ENCODE measurements at places on chromosomes 7 and 10.
A peak's percentile ranks its signal among the peaks of the same experiment; 100 is the strongest.

DNA sequence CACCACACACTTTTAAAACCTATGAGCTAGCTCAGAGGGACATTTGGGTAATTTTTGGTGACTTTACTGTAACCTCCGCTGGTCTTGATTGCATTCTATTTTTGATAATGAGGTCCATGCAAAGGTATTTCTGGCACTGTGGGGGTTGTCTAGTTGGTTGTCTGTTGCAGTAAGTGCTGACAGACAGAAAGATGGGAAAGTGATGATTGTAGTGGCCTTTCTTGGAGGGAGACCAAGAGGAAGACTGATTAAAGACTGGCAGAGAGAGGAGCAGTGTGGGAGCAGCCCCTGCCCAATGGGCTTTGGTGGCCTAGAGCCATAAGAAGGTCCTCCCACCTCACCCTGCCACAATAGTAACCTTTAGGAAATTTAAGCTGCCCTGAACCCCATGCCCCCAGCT, 173.4 kb upstream of the CTBP2 start:
- DNase-seq, result no peak

DNA sequence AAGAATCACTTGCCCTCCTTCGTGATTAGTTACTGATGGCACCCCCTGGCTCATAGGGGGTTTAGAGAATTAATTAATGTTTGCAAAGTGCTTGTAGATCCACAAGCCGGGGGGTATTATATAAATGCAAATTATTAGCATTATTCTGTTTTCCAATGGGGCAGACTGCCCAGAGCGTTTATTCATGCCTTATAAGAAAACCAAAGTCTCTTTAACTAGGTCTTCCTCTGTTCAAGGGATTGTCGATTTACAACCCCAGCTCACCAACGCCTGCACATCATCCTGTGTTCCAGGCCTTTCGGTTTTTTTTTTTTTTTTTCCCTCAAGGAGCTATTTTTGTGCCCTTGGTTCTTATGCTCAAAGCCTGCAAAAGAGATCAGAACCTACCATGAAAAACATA, 630.7 kb downstream of the PARD3 start:
- no peak for DNase-seq

- DNase-seq, result no peak
These were observed 260.7 kb upstream of the PRKCQ start for GRCh38 chr10:6840766-6841165.

- no peak for DNase-seq
These were observed 75.6 kb upstream of the MGMT start for GRCh38 chr10:129391464-129391863.

DNA sequence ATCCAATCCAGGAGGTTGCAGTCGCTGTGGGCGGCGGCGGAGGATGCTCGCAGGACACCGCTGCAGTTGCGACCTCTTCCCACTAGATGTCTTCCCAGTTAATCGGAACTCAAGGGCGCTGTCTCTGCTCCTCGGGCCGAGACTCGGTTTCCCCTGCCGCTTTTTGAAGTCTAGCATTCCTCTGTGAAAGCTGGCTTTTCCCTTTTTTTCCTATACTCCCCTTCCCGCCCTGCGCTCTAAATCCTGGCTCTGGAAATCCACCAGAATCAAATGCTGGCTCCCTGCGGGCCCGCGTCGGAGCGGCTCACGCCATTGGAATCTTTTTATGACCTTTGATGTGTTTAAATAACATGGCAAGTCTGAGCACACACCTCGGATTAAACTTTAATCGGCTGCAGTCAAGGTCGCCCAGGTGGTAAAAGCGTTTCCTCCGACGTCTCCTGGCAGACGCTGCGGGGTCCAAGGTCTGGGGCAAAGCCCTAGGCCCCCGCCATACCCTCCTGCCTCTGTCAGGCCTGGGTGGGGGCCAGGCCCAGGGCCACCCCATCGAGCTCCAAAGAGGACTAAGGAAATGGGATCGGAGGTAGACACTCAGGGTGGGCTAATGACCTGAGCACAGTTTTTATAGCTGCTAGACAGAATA, 10.7 kb upstream of the HOXA13 start:
- peak; percentile 48 for DNase-seq

GRCh38 chr7:82840061-82840460, 322.6 kb downstream of the PCLO start:
- no peak for DNase-seq

GRCh38 chr10:11116361-11116760, 98.7 kb downstream of the CELF2 start:
- no peak for DNase-seq

DNA sequence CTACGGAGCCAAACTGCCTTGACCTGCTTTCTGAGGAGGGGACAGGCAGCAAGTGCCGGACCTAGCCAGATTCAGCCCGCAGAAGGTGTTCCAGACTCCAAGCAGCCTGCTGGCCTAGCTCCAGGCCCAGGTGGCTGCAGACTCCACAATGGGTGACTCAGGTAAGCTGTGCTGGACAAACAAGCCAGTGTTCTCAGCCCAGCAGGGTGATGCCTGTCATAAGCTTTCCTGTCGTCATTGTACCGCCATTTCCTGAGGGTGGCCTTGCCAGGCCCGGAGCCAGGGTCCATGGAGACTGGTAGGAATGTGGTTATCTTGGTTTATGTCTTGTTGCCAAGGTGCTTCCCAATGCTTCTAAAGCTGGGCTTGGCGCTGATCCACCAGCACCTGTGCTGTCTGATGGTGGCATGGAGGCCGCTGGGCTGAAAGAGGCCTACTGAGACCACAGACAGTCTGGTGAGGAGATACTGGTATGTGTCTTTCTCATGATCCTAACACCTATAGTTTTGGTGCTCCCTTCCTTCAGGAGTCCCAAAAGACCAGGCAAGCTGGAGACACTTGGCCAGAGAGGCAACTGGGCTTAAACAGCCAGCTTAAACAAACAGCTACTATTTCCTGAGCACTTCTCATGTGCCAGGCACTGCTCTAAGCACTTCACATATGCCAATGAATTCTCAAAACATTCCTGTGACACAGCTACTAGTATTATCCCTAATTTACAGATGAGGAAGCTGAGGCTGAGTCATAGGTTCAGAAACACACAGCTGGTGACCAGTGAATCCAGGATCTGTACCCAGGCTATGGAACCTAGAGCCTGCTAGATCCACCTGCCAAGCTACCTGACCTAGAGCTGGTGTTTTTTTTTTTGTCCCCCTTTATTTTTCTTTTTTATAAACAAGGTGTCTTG, 42.0 kb downstream of the ZC3HC1 start:
- no peak for DNase-seq

DNA sequence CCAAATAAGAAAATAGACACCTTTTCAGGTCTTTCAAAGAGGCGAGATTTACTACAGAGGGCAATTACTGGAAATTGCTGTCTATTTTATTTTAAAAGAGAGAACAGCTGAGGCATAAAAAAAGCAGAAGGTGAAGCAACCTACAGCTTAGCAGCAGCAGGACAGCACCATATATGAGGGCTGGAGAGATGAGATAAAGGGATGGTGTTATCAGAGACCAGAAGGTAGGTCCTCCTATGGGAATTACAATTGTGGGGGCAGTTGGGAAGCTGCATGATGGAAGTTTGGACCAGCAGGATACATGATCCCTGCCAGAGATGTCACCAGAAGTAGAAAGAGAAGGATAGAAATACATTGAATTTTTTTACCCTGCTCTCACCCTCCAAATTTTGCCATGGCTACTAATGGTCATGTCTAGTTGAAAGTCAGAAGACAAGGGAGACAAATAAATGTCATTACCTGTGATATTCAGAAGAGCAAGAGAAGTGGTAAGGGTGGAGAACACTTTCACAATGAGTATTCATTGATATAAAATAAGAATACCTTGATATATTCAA, 77.2 kb upstream of the CALCR start:
- no peak for DNase-seq

DNA sequence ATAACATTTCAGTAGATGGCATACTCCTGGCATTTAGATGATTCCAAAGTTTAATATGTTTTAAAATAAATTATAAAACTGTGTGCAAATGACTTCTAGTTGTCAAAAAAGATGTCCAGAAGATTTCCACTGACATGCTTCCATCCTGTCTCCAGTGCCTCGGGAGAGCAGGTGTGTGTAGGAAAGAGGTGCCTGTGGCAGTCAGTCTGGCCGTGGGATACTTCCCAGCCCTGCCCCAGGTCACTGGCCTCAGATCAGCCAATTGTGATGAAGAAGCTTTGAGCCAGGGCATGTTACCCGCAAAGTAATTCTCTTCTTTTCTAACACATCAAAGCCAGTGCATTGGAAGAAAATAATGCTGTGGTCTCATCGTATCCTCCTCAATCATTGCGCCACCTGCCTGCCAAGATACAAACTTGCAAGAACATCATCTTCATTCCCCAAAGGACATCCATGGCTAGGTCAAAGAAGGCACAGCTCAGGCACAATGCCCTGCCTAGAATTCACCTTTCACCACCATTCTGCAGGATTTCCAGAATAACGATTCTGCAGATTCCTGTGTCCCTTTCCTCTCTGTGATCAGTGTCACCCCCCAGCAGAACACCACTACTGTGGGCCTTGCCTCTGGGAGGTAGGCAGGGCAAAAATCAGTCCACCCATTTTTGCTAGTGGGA, 6.3 kb upstream of the KCNMA1 start:
- DNase-seq, result no peak

GRCh38 chr7:140656548-140657515, 15.9 kb upstream of the ADCK2 start:
- DNase-seq, result peak; percentile 55

GRCh38 chr10:60291344-60291930, 98.2 kb downstream of the ANK3 start:
- no peak for DNase-seq

DNA sequence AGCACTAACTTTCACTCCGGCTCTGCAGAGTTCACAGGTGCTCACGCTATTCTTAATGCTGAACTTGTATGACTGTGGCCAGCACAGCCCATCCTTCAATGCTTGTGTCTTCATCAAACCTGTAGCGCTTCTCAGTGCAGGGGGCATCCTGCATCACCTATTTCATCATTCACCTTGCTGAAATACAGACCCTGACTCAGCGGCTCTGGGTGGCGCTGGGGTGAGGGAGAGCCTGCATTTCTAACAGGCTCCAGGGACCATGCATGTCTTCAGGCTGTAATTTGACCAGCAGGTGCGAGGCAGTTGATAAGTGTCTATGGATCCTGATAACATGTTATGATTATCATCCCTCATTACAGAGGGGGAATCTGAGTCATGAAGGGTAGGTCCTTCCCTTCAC, 89.3 kb downstream of the VOPP1 start:
- DNase-seq, result no peak

GRCh38 chr10:126687121-126687606, 16.7 kb upstream of the C10orf90 start:
- DNase-seq, result no peak

- DNase-seq, result no peak
These were observed 66.0 kb upstream of the PAPSS2 start for GRCh38 chr10:87593702-87594101.

DNA sequence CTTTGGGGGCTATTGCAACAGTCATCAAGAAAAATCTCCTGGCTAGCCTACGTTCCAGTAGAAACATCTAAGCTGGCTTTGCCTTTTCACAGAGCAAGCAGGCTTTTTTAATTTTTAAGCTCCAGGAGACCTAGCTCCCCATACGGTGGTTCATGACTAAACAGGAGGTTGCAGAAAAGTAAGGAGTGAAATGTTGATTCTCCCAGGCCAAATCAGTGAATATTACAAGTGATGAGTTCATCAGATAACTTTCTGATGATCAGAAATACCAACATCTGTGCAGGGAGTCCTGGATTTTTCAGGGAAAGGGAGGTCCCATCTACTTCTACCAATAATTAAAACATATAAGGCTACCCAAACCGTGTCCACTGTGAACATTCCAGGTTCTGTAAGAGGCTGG, 477.3 kb upstream of the CELF2 start:
- no peak for DNase-seq

- DNase-seq, result no peak
These were observed 609.8 kb upstream of the MKI67 start for GRCh38 chr10:128735996-128736395.

DNA sequence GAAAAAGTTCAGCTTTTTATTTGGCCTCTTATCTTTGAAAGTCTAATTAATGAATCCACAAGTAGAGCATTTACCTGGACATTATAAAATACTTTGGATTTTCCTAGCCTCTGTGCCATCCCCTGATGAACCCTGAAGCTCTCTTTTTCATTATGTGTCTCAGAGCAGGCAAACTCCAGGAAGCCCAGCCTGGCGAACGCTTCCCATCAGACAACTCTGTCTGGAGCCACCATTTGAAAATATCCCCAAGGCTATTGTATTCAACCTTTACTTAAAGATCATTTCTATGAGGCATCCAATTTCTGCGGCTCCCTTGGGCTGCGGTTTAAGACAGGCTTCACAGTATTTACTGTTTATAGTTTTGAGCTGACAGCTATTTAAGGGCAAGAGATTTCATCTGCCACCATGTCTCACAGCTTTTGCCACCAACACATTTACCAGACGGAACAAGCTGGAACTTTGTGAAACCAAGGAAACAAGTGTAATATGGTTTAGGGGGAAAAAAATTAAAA, 257.2 kb upstream of the GLI3 start:
- no peak for DNase-seq

DNA sequence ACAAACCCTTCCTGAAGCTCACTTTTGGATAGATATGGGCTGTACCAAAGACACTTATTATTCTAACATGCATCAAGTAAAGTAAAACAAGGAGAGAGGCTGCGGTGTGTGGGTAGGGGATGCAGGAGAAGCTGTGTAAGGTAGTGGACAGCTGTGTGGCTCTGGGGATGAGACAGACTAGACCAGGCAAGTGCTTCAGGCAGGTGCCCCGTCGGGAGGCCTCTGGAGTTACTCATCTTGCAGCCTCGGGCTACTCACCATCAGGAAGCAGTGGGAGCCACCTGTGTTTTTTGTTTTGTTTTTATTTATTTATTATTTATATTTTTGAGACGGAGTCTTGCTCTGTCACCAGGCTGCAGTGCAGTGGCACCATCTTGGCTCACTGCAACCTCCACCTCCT, 49.3 kb upstream of the NCAPG2 start:
- no peak for DNase-seq

DNA sequence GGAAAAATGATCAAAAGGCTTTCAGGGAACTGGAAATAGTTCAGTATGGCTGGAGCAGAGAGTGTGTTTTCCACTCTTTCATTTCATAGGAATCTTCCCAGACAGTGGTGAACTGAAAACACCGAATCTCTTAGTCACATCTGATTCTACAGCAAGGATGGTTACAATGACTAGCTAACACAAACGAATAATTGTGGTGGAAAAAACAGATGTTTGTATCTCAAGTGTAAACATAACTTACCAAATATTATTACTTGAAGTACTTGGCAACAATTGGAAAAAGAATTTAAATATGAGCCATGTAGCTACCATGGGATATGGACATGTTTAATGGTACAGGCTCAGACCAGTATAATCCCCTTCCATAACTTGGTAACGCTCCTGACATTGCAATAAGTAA, 21.1 kb upstream of the BPGM start:
- no peak for DNase-seq

- no peak for DNase-seq
These were observed 10.0 kb upstream of the LRRC4 start for GRCh38 chr7:128041203-128041602.

DNA sequence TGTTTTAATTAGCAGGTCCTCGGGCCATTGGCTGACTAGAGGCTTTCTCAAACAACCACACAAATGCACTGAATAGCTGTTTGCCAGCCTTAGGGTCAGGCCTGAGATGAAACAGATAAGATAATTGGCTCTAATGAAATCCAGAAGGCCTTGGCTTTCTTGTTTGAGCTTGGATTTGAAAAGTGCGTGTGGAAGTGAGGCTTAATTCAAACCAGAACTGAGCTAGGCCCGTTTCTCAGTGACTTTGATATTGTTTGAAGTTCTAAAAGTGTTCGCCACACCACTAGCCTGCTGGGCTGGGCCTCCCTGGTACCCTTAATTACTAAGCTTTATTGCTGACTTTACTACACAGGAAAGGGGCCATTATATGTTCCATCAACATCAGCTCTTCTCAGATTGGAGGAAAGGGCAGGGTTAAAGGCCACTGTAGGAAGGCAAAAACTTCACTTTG, 270.6 kb downstream of the TWIST1 start:
- DNase-seq, result no peak
